ENCODE measurements at places on chromosomes 16 and 17.
A peak's percentile ranks its signal among the peaks of the same experiment; 100 is the strongest.

DNA sequence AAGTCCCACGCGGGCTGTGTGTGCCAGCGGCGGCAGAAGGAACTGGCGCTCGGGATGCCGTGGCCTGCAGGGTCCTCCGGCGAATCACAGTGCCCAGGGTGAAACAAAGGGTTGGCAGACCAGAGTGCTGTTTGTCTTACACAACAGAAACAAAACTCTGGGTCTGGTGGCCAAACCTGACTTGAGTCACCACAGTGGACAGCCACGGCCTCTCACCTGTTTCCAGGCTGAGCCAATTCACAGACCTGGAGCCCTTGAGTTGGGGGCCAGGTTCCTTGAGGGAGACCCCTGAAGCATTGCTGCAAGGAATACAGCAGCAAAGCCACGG is 2.1 kb upstream of the CHMP6 start:
- no peaks in the 10 kb centered on the region for H3K36me3 ChIP-seq
- no peak overlapping the region for H3K4me3 ChIP-seq
- H3K4me1 ChIP-seq = no peaks in the 10 kb centered on the region
- DNase-seq = no peak

DNA sequence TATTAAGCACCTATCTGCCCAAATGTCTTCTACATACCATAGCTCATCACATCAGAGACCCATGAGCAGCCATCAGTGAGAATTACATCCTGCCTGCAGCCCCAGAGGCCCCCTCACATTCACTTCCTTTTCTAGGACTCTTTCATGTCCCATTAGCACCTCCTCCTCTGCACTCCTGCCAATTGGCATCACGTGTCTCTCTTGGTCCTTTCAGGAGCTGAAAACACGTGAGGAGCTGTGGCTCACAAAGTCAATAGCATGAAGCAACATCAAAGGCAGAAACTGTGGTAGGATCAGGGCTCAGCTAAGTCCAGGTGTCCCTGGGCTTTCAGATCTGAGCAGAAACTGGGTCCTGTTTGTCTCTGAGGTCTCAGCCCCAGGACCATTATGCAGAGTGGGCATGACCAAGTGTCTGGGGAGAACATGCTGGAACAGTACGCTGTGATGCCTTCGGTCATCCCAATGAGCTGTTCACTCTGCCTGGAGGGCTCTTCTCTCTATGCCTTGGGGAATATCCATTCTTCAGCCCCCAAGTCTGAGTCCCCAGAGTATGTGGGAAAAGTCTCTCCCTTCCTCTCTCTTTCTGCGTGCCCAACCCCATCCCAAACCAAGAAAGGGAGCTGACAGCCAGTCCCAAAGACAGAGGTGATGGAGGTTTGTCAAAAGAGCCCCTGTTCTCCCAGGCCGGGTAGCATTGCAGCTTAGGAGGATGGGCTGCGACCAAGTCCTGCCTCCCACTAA is 457.0 kb upstream of the CDH5 start:
- H3K36me3 ChIP-seq = no peaks in the 10 kb centered on the region
- no peaks in the 10 kb centered on the region for H3K27me3 ChIP-seq
- H3K4me3 ChIP-seq = no peak overlapping the region
- DNase-seq = no peak
- no peaks in the 10 kb centered on the region for H3K4me1 ChIP-seq

DNA sequence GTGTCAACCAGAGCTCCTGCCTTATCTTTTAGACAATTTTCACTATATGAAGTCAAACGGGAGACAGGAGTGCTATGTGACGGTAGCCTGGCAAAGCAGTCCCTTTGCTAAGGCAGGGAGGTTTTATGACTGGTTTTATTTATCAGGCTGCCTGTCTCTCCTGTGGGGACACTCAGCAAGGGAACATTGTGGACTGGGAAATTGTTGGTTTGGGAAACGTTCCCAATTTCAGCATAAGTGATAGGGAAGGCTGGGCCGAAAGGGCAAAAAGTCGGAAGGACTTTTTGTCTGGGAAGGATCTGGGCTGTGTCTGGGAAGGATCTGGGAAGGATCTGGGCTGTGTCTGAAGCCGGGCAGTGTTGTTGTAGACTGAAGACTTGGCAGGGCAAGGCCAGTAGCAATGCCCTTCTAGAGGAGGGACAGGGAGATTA is 211.2 kb downstream of the PARN start:
- peaks cover 3% of the 10 kb centered on the region for H3K36me3 ChIP-seq
- DNase-seq = no peak

GRCh38 chr17:39679521-39680192 is 8.2 kb downstream of the PGAP3 start:
- H3K36me3 ChIP-seq = peaks cover 31% of the 10 kb centered on the region
- H3K4me1 ChIP-seq = 0 out of 2 replicates have a peak, but pooled peaks cover 3% of the 10 kb centered on the region
- H3K27me3 ChIP-seq = no peaks in the 10 kb centered on the region
- no peak overlapping the region for H3K4me3 ChIP-seq
- no peak overlapping the region for H3K27ac ChIP-seq
- DNase-seq = no peak

DNA sequence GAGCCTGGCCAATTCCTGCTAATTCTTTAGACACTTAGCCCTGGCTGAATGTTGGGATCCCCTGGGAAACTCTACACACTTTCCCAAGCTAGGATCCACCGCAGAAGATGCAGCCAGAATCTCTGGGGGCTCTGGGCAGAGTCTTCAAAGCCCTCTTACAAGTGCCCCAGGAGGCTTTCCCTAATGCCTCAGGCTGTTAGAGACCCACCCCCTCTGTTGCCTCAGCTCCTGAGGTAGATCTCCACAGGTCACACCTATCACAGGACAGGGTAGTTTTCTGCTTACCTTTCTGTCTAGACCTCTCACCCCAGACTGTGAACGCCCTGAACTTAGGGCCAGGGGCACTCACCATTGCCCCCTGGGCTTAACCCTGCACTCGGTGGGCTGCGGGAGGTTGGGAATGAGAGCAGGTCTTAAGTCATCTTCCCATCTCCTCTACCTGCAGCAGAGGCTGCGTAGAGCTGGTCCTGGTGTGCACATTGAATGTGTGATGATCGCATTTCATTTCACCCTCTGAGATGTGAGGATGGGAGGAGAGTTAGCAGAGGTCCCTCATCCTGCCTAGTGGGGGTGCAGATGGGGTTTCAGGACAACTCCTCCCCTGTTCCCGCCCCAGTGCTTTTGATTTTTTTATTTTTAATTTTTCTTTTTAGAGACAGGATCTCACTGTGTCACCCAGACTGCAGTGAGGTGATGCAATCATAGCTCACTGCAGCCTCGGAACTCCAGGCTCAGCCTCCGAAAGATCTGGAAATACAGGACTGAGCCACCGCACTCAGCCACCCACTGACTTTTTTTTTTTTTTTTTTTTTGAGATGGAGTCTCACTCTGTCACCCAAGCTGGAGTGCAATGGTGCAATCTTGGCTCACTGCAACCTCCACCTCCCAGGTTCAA is 89.0 kb upstream of the LHX1 start:
- H3K4me3 ChIP-seq = no peak overlapping the region
- no peaks in the 10 kb centered on the region for H3K36me3 ChIP-seq

DNA sequence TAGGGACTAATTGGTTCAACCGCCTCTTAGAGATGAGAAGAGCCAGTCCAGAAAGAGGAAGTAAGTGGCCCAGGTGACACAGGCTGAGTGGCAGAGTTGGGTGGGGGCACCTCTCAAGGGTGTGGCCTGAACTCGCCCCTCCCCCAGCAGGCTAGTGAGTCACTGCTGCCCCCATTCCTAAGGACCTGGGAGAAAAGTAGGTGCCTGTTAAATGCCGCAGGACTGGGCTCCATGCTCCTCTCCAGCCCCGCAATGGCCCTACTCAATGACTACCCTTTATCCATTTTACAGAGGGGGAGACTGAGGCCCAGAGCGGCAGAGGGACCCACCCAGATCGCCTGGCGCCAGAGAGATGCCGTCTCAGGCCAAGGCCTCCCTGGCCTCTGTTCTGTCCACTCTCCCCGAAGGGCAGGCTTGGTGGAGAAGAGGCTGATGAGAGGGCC is 8.1 kb downstream of the TMEM235 start:
- H3K4me3 ChIP-seq = no peak overlapping the region
- H3K36me3 ChIP-seq = no peaks in the 10 kb centered on the region
- peak; percentile 38 for DNase-seq
- no peaks in the 10 kb centered on the region for H3K4me1 ChIP-seq

- no peaks in the 10 kb centered on the region for H3K4me1 ChIP-seq
- H3K36me3 ChIP-seq = no peaks in the 10 kb centered on the region
- H3K27me3 ChIP-seq = no peaks in the 10 kb centered on the region
- no peak within 1 kb of the TSS for H3K27ac ChIP-seq
Observed at GRCh38 chr17:7716901-7717755, at the start of gene DNAH2. DNAH2 (plus strand) TSS chr17:7717744; CDS start chr17:7719735, 1,991 bp downstream.

GRCh38 chr16:4319454-4320421 is 3.9 kb downstream of the GLIS2 start:
- peaks cover 6% of the 10 kb centered on the region for H3K4me1 ChIP-seq
- no peak overlapping the region for H3K27ac ChIP-seq
- DNase-seq = no peak
